ENCODE measurements at places on chromosomes 12 and 14. TPM values are rescaled to one million over a fixed set of nuclear protein-coding genes. Genes with fewer than 3 reads are reported as not detected.
A peak's percentile ranks its signal among the peaks of the same experiment; 100 is the strongest.

DNA sequence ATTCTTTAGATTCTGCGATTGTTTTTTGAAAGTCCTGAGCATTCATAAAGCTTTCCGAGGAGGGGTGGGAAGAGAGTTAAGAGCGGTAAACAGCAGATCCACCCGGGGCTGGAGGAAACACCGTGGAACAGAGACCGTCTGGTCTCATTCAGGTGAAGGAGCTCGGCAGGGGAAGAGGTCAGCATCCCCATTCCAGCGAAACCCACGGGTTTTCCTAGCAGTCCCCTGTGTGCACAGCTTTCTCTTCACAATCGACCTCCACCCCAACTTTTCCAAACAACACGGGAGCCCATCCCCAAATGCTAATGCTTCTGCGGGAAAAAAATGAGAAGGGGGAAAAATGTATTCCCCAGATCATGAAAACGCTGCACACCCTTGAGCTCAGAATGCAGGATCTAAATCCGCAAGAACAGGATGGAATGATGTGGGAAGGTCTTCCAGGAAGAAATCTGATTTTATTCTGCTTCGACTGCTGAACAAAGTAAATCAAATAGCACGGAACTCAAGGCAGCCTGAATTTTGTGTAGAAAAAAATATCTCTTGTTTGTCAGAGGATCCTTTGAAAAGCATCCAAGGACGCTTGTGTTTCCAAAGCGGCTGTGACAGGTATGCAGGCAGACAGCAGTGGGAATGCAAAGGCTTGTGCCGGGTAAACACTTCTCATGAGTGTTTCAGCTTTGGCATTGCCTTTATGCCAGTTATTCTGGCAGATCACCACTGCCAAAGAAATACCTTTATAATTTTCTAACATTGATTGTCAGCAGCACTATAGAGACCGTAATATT lies 128.8 kb downstream of the NDUFA12 start:
- DNase-seq: no peak

- no peak for DNase-seq
These were observed 255.3 kb downstream of the AEBP2 start for GRCh38 chr12:19694627-19695026.

- DNase-seq: no peak
These were observed at the start of gene AGAP2 for GRCh38 chr12:57738661-57739237. TSS of gene AGAP2 (minus strand) at chr12:57738742. CDS start at chr12:57738246, 496 bp downstream.

DNA sequence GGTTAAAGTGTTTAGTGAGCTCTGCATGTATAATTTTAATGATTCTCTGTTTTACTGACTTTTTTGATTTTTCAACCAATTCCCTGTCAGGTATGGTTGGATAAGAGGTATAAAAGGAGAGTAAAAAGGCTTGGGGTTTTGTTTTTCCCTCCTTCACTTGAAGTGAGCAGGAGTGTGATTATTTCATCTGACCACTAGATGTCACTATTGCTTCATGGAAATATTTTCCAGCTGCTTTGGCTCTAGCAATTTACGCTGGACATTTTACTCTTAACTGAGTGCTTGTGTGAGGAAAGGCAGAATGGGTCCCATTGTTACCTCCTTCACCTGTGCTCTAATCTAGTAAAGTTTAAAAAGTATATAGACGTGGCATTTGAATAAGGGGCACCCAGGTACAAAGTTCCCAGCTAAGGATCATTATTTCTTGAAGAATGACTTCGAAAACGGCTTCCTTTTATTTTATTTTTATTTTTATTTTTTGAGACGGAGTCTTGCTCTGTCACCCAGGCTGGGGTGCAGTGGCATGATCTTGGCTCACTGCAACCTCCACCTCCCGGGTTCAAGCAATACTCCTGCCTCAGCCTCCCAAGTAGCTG lies 66.5 kb downstream of the TBC1D30 start:
- peak; percentile 44 for DNase-seq

GRCh38 chr12:18146363-18146762 lies 56.4 kb upstream of the RERGL start:
- no peak for DNase-seq

DNA sequence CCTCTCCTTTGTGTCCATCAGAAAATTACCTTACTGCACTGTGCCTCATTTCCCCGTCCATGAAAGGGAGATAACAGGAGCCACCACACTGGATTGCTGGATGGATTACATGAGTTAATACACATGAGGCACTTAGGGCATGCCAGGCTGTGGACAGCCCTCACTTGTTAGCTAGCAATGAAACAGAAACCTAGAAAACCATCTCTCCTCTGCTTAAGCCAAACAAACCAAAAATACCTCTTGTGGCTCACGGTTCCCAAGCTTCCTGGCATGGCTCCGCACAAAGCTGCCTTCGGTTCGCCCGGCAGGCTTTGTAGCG lies 660 bp upstream of the HCFC2 start:
- DNase-seq: no peak

- DNase-seq: no peak
These were observed 25.5 kb downstream of the EP400 start for GRCh38 chr12:131975228-131975627.

DNA sequence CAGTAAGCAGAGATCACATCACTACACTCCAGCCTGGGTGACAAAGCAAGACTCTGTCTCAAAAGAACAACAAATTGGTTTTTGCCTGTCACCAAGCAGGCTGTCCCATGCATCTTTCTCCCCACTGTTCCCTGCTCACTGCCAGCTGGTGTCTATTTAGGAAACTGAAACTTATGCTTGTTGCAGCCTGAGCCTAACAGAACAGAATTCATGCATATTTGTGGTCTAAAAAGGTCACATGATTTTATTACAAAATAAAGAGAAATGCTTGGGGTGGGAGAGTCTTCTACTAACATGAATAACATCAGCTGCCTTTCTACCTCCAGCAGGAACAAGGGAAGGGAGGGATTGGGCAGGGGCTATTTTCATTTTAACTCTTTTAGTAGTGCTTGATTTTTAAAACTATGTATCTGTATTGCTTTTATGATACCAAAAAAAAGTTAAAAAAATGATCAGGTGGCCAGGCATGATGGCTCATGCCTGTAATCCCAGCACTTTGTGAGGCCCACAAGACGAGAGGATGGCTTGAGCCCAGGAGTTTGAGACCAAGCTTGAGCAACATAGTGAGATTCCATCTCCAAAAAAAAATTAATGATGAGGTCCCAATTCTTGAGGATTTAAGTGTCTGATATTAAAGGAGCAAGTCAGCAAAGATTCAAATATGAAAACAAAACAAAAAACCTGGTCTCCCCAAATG lies 923 bp downstream of the STAT2 start:
- no peak for DNase-seq

GRCh38 chr14:54147282-54147681 lies 190.7 kb upstream of the BMP4 start:
- peak; percentile 2 for DNase-seq

DNA sequence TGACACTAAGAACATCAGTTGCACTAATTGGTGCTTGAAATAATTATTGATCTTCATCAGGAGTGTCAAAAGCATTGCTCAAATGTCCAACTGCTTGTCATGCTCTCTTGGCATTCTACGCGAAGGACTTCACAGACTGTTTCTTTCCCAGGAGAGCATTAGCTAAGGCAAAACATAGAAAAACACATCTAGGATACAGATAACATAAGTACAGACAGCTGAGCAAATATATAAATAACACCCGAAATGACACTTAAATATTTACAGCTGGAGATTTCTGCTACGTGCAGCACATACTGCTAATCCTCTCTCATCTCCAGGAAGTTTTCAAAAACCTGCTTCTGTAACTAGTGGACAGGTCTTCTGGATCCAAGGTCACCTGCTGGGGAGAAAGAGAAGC lies 120.0 kb upstream of the PRMT8 start:
- no peak for DNase-seq

GRCh38 chr12:99598785-99599184 lies 48.8 kb upstream of the GARIN6 start:
- no peak for DNase-seq

GRCh38 chr12:69648476-69648875 lies 37.8 kb upstream of the LRRC10 start:
- no peak for DNase-seq

Gene DHH
- polyA plus RNA-seq: not detected

Gene HAL
- polyA plus RNA-seq: 0.33 TPM

Gene HOXC5
- polyA plus RNA-seq: 0.64 TPM

Gene RD3L
- not detected for polyA plus RNA-seq

Gene PTPRO
- not detected for polyA plus RNA-seq

Data from A549 (cell line).